ENCODE measurements at places on chromosomes 5 and 9.

- DNase-seq: no peak
Measured at GRCh38 chr9:70534471-70534870, 120.0 kb upstream of the KLF9 start.

- DNase-seq: no peak
Measured at GRCh38 chr5:91006713-91007112, 376.4 kb downstream of the ARRDC3 start.

DNA sequence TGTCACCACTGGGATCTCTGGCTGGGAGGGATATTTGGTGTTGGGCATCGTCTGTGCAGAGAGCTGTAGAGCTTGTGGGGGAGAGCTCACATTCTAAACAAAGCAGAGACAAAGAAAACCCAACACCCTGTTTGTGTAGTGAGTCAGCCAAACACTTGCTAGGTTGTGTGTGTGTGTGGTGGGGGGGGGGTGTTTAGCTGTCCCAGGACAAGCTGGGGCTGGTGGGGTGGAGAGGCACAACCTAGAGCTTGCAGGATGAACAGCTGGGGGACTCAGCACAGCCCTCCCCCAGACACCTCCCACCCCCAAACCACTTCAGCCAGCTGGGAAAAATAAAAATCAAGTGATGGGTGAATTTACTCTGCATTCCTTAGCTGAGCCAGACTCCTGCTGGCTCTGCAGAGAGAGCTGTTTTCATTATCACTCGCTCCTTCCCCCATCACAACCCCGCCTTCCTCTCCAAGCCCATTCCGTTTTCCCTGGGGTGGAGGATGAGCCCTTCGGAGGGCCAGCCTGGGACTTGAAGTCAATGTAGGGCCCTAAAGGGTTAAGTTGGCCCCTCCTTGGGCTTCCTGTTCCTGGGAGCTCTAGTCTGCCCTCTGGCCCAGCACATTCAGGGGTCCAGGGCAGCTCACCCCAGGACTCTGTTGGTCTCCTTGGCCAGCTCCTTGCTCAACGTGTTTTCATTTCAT lies 2.6 kb downstream of the OLFML2A start:
- DNase-seq: no peak

DNA sequence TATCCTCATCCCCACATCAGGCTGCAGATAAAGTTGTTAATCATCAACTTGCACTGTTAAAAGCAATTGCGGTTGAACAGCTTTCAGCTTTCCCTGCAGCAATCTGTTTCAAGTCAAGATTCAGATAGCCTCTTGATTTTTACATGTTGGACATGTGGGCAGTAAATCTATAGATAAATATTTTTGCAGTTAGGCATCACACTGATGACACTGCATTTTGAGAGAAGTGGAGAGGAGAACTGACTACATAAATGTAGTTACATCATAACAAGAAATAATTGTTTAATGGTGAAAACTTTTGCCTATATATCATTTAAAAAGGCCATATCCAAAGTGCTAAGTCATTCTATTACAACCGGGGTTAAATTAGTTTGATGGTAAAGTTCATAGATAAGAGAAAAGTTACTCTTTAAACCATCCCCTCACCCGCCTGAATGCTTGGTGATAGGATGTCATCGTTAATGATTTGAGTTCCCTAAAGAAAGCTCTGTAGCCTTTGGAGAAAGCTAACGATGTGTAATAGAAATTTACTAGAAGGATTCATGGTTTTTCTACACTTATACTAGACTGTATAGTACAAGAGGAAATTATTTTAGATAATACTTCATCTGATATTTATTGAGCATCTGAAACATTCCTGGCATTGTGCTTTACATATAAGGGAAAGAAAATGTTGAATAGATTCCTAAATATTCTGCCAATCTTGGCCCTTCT lies 30.8 kb upstream of the ALDH1A1 start:
- no peak for DNase-seq

DNA sequence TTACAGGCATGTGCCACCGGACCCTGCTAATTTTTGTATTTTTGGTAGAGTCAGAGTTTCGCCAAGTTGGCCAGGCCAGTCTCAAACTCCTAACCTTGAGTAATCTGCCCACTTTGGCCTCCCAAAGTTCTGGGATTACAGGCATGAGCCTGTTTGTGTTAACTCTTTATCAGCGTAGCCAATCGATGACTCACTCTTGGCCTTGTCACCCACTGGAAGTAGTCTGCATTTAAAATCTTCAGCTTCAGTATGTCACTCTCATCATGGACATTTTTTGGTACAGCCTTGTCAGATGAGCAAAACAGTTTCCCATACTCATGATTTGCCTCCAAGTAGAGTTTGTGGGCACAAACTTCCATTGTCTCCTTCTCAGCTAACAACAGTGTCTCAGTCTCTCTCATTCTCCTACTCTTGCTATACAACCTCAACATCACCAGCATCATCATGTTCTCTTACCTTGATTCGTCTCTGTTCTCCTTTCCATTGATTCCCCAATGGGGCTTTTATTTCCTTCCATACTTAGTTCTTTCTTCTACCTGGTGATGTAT lies 22.5 kb downstream of the MUSK start:
- no peak for DNase-seq

GRCh38 chr5:58544926-58545325 lies 37.9 kb upstream of the RAB3C start:
- DNase-seq: no peak

- no peak for DNase-seq
Measured at GRCh38 chr5:114999176-114999575, 170.5 kb downstream of the TRIM36 start.

GRCh38 chr5:29794141-29794787 lies 1399.2 kb upstream of the CDH6 start:
- DNase-seq: no peak

GRCh38 chr9:123763910-123764588 lies 165.9 kb downstream of the DENND1A start:
- DNase-seq: no peak

GRCh38 chr5:142386137-142387023 lies 61.6 kb upstream of the SPRY4 start:
- no peak for DNase-seq

DNA sequence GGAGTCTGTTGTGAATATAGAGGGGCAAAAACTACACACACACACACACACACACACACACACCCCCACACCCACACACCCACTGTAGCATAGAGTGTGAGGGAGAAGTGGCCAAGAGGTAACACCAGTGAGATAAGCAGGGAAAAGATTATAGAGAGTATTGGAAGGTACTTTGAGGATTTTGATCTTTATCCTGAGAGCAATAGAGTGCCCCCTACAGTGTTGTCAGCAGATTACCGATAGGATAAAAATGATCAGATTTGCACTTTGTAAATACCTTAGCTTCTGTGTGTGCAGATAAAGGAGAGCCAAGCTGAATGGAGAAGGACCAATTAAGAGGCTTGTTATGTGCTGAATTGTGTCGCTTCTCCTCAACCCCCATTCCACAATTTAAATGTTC lies 32.3 kb downstream of the ERCC6L2 start:
- no peak for DNase-seq

DNA sequence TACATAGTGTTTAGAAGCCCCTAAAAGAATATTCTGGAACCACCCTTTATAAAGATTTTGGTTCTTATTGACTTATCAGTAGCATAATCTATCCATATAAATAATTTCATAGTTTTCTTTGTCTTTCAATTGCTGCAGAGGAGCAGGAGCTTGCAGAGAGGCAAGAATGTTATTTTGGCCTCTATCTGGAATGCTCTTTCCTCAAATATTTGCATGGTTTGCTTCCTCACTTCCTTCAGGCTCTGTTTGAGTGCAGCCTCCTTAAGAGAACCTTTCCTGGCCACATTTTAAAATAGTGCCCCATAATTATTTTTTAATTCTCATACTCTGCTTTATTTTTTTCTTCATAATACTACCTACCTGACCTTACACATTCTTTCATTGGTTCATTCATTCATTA lies 1.5 kb downstream of the C5 start:
- no peak for DNase-seq

- DNase-seq: no peak
Measured at GRCh38 chr5:11050596-11051304, 289.7 kb upstream of the DAP start.

DNA sequence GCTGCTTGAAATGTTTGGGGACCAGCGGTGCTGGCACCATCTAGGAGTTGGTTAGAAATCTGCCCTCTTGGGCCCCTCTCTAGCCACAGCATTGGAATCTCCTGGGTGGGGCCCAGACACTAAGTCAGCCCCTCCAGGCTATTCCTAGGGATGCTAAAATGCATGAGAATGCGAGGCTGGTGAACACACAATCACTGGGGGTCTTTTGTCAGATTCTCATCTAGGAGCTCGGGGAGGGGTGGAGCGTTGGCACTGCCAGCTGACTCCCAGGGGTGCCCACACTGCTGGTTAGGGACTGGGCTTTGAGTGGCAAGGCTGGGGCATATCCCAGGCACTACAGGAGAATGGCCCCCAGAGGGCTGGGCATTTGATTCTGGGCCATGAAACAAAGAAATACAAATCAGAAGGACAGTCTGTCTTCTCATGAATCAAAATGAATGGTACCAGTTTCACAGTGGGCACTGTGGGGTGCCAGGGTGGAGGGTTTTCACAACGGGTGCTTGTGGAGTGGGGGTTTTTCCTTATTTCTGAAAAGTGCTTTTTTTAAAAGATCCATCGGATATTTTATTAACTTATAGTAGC lies 127.8 kb upstream of the RAPGEF1 start:
- DNase-seq: no peak

- no peak for DNase-seq
Measured at GRCh38 chr9:133274236-133275104, 531 bp downstream of the ABO start.

- DNase-seq: no peak
Measured at GRCh38 chr9:19397845-19398244, 11.0 kb upstream of the ACER2 start.

DNA sequence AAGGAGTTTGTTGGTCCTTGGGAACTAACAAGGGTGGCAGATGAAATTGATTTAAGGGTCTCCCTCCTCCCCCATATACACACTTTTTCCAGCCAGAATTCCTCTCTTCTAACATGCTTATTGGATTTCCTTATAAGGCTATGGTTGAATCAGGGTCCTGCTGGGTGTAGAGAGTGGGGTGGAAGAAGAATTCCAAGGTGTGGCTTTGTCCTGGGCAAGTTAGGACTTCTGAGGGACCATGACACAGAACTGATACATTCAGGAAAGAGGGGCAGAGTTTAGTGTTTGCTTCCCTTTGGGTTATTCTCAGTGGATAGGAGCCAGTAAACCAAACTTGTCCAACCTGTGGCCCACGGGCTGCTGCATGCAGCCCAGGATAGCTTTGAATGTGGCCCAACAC lies 116.5 kb downstream of the SNX18 start:
- DNase-seq: no peak

DNA sequence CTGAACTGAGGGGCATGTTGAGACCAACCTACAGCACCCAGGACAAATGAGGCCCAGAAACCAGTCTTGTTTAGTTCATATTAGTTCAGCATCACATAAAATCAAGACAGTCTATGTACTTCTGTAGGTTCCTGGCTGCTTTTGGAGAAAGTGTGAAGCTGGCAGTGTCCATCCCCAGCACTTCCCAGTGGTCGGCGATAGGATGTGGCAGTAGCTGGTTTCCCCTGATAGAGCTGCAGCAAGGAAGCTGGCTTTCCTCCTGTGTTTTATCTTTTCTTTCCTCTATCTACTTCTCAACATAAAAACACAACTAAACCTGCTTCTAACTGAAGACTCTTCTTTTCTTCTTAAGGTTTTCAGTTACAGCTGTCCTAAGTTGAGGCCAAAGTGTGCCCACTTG lies 43.0 kb upstream of the SLC46A2 start:
- no peak for DNase-seq

DNA sequence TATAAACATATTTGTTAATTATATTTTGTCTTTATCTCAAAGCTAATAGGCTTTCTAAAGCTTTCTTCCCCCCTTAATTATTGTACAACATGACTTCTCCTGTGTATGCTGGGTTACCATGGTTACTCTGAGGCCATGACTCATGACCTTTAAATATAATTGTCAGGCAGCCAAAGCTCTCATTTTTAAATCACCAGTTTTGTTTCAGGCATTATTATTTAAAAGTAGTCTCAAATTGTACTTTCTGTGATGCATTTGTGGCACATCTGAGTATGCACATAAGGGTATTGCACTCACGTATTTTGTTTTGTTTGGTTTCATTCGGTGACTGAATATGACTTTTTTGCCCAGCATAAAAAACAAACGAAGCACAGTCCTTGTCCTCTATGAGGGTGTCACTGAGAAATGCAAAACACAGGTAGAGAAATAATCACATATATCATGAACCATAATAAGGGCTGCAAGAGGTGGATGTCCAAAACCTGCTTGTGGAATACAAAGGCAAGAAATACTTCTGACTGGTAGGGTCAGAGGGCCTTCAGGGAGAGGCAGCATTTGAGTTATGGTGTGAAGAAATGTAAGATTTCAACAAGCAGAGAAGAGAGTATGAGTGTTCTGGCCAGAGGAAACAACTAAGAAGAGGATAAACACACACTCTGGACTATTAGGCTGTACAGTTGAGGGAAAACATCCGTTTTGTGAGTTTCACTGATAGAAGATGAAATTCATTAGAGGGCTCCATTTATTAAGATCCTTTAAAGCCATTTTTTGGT lies 2.1 kb downstream of the CCDC192 start:
- DNase-seq: no peak

DNA sequence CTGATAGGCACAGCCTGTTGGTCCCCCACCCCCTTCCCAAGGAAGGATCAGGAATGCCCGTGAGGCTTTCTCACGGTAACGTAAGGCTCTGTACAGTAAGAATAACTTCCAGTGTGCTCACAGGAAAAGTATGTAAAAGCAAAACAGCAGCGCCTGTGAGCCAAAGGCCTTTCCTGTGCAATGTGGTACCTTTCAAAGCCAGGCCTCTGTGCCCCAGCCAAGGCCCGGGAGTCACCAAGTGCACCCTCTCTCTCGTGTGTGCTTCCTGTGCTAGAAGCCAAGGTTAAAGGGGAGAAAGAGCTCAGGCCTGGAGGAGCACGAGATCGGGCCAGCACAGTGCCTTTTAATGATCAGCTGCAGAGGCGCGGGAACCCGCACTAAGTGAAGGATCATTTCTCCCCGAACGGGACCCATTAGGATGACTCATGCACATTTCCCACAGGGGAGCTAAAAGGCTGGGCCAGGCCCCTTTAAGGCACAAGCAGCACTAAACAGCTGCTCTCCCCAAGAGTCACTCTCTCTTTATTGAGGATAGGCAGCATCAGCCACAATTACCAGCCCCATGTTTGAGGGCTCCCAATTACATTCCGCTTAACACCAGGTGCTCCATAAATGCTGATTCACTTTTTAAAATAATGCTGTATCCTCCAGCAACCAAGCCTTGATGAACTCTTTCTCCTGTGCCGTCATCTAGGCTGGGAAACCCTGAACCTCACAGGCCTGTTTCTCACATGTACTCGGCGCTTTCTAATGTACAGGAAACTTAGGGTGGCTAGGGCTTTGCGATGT lies 42.8 kb downstream of the SHB start:
- DNase-seq: no peak

DNA sequence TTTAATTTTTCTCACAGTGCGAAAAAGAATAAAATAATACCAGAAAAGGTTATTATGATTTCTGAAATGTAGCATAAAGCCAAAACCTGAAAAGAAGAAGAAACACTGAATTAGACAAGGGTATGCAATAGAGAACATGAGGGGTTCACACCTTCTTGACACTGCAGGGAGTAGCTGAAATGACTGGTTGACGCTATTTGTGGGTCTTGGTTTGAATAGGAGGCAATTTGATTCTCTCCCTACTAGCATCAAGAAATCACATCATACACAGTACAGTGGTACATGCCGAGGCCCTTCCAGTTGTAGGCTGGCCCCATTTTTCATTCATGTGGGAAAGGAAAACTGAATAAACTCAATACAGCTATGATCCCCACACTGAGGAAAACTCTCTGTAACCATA lies 68.6 kb downstream of the NR3C1 start:
- DNase-seq: no peak
